Activated CD4-positive, alpha-beta T cell treated with anti-CD3 and anti-CD28 coated beads, Interleukin-2, amount 10 ng/mL, durations not matched to agents 7 days and 5 days (primary cell): ENCODE measurements at places on chromosomes 4 and X. TPM values are rescaled to one million over a fixed set of nuclear protein-coding genes. Genes with fewer than 3 reads are reported as not detected.

GRCh38 chr4:133320576-133321170 is 171.6 kb downstream of the PCDH10 start:
- no peak overlapping the region for H3K4me3 ChIP-seq
- no peaks in the 10 kb centered on the region for H3K4me1 ChIP-seq
- no peaks in the 10 kb centered on the region for H3K36me3 ChIP-seq
- no peak overlapping the region for H3K27ac ChIP-seq
- no peak for DNase-seq

DNA sequence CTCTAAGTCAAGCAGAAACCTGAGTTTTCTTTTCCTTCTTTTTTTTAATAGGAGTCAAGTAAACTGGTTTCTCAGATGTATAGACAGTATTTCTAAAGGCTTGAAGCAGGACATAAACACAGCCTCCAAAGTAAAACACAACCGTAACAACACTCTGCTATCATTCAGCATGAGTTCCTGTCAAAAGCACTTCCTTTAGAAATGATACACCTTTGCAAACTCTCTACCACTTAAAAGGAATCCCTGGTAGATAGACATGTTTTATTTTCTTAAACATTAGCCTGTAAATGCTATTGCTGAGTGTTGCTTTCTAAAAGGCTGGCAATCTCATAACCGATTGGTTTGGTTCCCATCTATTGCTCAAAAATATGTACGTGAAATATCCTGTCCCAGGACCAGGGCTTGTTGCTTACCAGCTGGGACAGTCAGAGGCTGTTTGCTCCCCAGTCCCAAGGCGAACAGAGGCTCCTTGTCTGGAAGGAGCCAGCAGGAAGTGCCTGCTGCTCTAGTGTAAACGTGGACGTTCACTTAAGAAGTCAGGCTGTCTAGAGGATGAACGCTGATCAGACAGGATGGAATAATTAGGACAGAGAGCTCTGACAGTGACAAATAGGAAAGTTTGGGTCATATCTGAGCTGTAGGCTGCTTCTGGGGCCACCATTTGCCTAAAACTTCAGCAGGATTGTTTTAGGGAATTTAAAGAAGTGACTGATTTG is 173.9 kb upstream of the KLF3 start:
- peaks cover 2% of the 10 kb centered on the region for H3K36me3 ChIP-seq
- peak overlapping the region; percentile 87 for H3K27ac ChIP-seq
- peaks cover 4% of the 10 kb centered on the region for H3K27me3 ChIP-seq
- H3K4me1 ChIP-seq: peaks cover 34% of the 10 kb centered on the region
- peak; percentile 10 for DNase-seq
- H3K4me3 ChIP-seq: peak overlapping the region; percentile 22

DNA sequence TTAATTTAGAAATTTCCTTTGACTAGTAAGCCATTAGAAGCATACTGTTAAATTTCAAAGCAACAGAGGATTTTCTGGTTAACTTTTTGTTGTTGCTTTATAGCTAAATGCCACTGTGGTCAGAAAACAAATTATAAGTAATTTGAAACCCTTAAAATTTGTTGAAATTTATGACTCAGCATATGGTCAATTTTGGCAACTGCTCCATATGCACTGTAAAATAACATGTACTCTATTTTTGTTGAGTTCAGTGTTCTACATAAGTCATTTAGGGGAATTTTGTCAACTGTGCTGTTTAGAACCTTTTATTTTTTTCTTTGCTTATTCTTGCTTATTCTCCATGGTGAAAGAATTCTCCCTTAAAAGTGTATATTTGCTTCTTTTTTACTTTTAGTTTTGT is 28.6 kb downstream of the SCLT1 start:
- no peak for DNase-seq
- no peaks in the 10 kb centered on the region for H3K27me3 ChIP-seq
- peaks cover 63% of the 10 kb centered on the region for H3K36me3 ChIP-seq
- H3K4me1 ChIP-seq: no peaks in the 10 kb centered on the region
- H3K27ac ChIP-seq: no peak overlapping the region
- no peak overlapping the region for H3K4me3 ChIP-seq

GRCh38 chr4:166622425-166622977 is 611.8 kb downstream of the SPOCK3 start:
- H3K4me3 ChIP-seq: no peak overlapping the region
- H3K36me3 ChIP-seq: no peaks in the 10 kb centered on the region
- H3K4me1 ChIP-seq: no peaks in the 10 kb centered on the region
- no peak for DNase-seq

- no peak overlapping the region for H3K27ac ChIP-seq
- H3K4me1 ChIP-seq: peaks cover 2% of the 10 kb centered on the region
- DNase-seq: no peak
- H3K4me3 ChIP-seq: no peak overlapping the region
- no peaks in the 10 kb centered on the region for H3K27me3 ChIP-seq
Measured at GRCh38 chr4:142824368-142824767, 21.7 kb downstream of the INPP4B start.

ARHGAP36 gene
- total RNA-seq: not detected

RAP1GDS1 gene
- total RNA-seq: 55.4 TPM

- no peak overlapping the region for H3K27ac ChIP-seq
- peaks cover 55% of the 10 kb centered on the region for H3K4me1 ChIP-seq
- no peaks in the 10 kb centered on the region for H3K27me3 ChIP-seq
- H3K36me3 ChIP-seq: peaks cover 10% of the 10 kb centered on the region
- H3K4me3 ChIP-seq: no peak overlapping the region
Measured at GRCh38 chr4:2595952-2596552, 59.6 kb downstream of the FAM193A start.

ASB9 gene
- 0.67 TPM for total RNA-seq

GRCh38 chrX:103918050-103918449 is 44.4 kb upstream of the TMSB15B start:
- peak; percentile 51 for DNase-seq
- H3K36me3 ChIP-seq: peaks cover 16% of the 10 kb centered on the region
- peak overlapping the region; percentile 91 for H3K4me3 ChIP-seq
- peaks cover 33% of the 10 kb centered on the region for H3K4me1 ChIP-seq
- H3K27me3 ChIP-seq: no peaks in the 10 kb centered on the region

- H3K4me1 ChIP-seq: no peaks in the 10 kb centered on the region
- H3K27ac ChIP-seq: no peak overlapping the region
- no peaks in the 10 kb centered on the region for H3K36me3 ChIP-seq
- H3K27me3 ChIP-seq: no peaks in the 10 kb centered on the region
Measured at GRCh38 chr4:182600093-182600492, 317.1 kb downstream of the DCTD start.

DNA sequence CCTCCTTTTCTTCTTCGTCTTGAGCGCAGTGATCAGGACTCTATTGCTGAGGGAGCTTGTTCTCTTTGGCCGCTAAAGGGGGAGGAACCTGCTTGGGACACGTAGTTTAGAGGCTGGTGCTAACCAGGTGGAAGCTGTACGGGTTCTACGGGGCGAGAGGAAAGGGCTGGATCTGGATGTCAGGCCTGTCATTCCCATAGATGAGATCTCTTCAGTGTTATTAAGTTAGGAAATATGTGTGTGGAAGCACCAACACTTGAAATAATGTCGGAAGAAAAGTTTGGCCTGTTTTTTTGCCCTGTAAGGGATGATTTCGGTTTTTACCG is 643 bp downstream of the SRP72 start:
- H3K4me3 ChIP-seq: peak overlapping the region; percentile 97
- peaks cover 49% of the 10 kb centered on the region for H3K4me1 ChIP-seq
- peaks cover 42% of the 10 kb centered on the region for H3K36me3 ChIP-seq
- no peak for DNase-seq

DNA sequence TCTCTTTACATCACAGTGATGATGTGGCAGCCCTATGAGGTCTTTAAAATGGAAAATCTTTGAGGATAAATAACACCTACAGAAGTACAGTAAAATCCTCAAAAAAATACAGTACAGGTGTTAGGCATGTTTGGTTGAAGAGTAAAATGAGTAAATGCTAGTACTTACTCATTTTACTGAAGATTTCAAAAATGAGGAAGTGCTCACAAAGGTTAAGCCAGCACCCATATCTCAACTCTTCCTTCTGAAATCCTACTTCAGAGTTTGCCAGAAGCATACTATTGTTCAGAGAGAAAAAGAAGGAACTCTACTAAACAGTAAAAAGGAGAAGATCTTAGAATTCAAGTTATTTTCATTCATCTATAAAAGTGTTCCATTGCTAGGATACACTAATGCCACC is 130.9 kb downstream of the CBR4 start:
- no peak for DNase-seq
- no peak overlapping the region for H3K27ac ChIP-seq
- peaks cover 9% of the 10 kb centered on the region for H3K4me1 ChIP-seq
- H3K27me3 ChIP-seq: peaks cover 56% of the 10 kb centered on the region

DNA sequence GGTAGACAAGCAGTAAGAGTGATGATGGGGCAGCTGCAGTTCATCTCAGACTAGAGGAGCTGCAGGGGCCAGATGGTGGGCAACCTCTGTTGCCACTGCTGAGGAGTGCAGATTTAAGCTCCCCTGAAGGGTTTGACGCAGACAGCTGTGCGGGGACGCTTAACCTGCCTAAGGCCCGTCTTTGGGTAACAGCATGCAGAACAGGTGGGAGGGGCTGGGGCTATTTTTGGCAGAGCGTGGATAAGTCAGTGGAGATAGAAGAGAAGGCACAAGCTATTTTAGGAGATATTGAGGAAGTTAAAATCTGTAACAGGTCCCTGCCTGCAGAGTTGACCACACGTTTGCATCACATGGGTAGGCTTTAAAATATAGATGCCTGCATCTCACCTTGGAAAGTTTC is 10.5 kb downstream of the CD99 start:
- DNase-seq: no peak
- peaks cover 70% of the 10 kb centered on the region for H3K36me3 ChIP-seq
- H3K4me1 ChIP-seq: peaks cover 93% of the 10 kb centered on the region
- H3K27ac ChIP-seq: no peak overlapping the region
- H3K4me3 ChIP-seq: no peak overlapping the region
- H3K27me3 ChIP-seq: no peaks in the 10 kb centered on the region

FRMD7 gene
- total RNA-seq: not detected

DNA sequence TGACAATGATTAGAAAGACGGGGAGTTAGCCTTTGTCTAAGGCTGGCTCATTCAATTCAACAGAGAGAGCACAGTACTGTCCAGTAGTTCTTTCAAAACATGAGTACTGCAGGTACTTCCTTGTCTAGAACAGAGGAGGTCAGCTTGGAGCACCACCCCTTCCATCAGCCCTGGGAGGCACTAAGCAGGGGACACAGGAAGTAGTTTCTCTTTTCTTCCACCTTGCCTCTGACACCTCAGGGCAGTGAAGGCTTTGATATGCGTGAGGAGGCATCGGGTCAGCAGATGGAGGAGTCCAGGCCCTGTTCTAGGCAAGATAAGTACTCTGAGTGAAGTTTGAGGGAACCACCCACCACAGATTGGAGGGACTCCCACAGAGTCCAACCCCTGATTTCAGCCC is 33.1 kb downstream of the MAGEB10 start:
- no peak for DNase-seq
- no peaks in the 10 kb centered on the region for H3K4me1 ChIP-seq
- H3K27ac ChIP-seq: no peak overlapping the region
- H3K36me3 ChIP-seq: no peaks in the 10 kb centered on the region
- no peaks in the 10 kb centered on the region for H3K27me3 ChIP-seq
- H3K4me3 ChIP-seq: no peak overlapping the region

SATL1 gene
- total RNA-seq: not detected

HGFAC gene
- not detected for total RNA-seq

GRCh38 chr4:47597696-47598095 is 112.6 kb downstream of the ATP10D start:
- no peaks in the 10 kb centered on the region for H3K27me3 ChIP-seq
- no peaks in the 10 kb centered on the region for H3K4me1 ChIP-seq
- H3K36me3 ChIP-seq: no peaks in the 10 kb centered on the region
- no peak overlapping the region for H3K4me3 ChIP-seq

DNA sequence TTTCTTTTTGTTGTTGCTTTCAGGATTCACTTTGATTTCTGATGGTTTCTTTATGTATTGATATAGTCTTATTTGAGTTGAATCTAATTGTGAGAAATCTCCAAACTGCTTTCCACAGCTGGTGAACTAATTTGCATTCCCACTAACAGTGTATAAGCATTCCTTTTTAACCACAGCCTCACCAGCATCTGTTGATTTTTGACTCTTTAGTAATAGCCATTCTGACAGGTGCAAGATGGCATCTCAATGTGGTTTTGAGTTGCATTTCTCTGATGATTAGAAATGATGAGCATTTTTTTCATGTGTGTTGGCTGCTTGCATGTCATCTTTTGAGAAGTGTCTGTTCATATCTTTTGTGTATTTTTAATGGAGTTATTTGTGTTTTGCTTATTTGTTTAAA is 1023.1 kb downstream of the SH3BGRL start:
- H3K4me3 ChIP-seq: no peak overlapping the region
- H3K4me1 ChIP-seq: no peaks in the 10 kb centered on the region
- no peaks in the 10 kb centered on the region for H3K36me3 ChIP-seq
- H3K27me3 ChIP-seq: no peaks in the 10 kb centered on the region
- H3K27ac ChIP-seq: no peak overlapping the region

DNA sequence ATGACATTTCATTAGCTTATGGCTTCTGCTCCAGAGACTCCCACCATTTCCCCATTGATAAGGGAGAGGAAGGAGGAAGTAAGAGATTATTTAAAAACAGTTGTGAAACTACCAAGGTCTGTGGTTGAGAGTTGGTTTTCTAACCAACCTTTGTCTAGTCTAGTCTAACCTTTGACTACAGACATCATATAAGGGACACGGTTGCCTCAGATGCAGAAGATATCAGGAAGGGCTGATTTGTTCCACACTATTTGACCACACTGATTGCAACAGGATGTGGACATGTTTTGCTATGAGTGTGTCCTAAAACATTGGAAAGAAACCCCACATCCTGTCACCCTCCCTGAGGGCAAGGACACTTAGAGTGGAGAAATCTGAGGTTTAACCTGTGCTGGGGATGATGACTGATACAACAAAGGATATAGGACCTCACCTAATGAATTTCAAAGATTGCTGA is 53.0 kb downstream of the COQ2 start:
- peaks cover 45% of the 10 kb centered on the region for H3K36me3 ChIP-seq
- peaks cover 68% of the 10 kb centered on the region for H3K4me1 ChIP-seq
- peak overlapping the region; percentile 78 for H3K27ac ChIP-seq
- peaks cover 7% of the 10 kb centered on the region for H3K27me3 ChIP-seq

GRCh38 chr4:158071931-158072330 is 100.9 kb downstream of the GASK1B start:
- no peaks in the 10 kb centered on the region for H3K36me3 ChIP-seq
- H3K4me3 ChIP-seq: no peak overlapping the region
- H3K27ac ChIP-seq: no peak overlapping the region
- DNase-seq: no peak
- no peaks in the 10 kb centered on the region for H3K27me3 ChIP-seq

GAGE12J gene
- not detected for total RNA-seq

GRCh38 chr4:187063251-187063650 is 339.6 kb upstream of the FAT1 start:
- H3K36me3 ChIP-seq: no peaks in the 10 kb centered on the region
- H3K4me3 ChIP-seq: no peak overlapping the region
- H3K27me3 ChIP-seq: no peaks in the 10 kb centered on the region
- H3K4me1 ChIP-seq: no peaks in the 10 kb centered on the region

TMEM35A gene
- total RNA-seq: not detected

DNA sequence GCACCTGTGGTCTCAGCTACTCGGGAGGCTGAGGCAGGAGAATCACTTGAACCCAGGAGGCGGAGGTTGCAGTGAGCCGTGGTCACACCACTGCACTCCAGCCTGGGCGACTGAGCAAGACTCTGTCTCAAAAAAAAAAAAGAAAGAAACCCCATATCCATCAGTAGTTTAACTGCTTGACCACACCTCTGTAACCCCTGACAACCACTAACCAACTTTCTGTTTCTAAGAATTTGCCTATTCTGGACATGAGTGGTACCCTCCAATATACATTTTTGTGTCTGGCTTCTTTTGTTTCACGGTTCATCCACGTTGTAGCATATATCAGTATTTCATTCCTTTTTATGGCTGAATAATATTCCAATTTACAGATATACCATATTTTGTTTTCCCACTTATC is 9.1 kb downstream of the PPAT start:
- no peaks in the 10 kb centered on the region for H3K27me3 ChIP-seq
- peaks cover 22% of the 10 kb centered on the region for H3K4me1 ChIP-seq

- no peak overlapping the region for H3K27ac ChIP-seq
- no peaks in the 10 kb centered on the region for H3K27me3 ChIP-seq
- no peaks in the 10 kb centered on the region for H3K36me3 ChIP-seq
- no peaks in the 10 kb centered on the region for H3K4me1 ChIP-seq
- DNase-seq: no peak
Measured at GRCh38 chr4:173958445-173958844, 325.0 kb downstream of the FBXO8 start.
